ENCODE measurements at places on chromosomes 16 and 17. TPM values are rescaled to one million over a fixed set of nuclear protein-coding genes. Genes with fewer than 3 reads are reported as not detected.

Gene CIAO2B
- total RNA-seq: 110 TPM

Gene TPSD1
- total RNA-seq: not detected

Gene MMP28
- total RNA-seq: not detected

Gene PSMD11
- total RNA-seq: 139 TPM

Gene CANT1
- total RNA-seq: 68.1 TPM

Gene KCTD11
- 8.2 TPM for total RNA-seq

Gene ODAD4
- total RNA-seq: 0.73 TPM

Gene TOX3
- total RNA-seq: not detected

Gene PDIA2
- total RNA-seq: not detected
